ENCODE measurements at places on chromosomes 13 and 19. TPM values are rescaled to one million over a fixed set of nuclear protein-coding genes. Genes with fewer than 3 reads are reported as not detected.

GRCh38 chr19:33641261-33641660 lies 19.5 kb downstream of the CHST8 start:
- H3K27ac ChIP-seq: no peak overlapping the region
- no peaks in the 10 kb centered on the region for H3K36me3 ChIP-seq
- H3K4me3 ChIP-seq: no peak overlapping the region
- no peaks in the 10 kb centered on the region for H3K27me3 ChIP-seq

DNA sequence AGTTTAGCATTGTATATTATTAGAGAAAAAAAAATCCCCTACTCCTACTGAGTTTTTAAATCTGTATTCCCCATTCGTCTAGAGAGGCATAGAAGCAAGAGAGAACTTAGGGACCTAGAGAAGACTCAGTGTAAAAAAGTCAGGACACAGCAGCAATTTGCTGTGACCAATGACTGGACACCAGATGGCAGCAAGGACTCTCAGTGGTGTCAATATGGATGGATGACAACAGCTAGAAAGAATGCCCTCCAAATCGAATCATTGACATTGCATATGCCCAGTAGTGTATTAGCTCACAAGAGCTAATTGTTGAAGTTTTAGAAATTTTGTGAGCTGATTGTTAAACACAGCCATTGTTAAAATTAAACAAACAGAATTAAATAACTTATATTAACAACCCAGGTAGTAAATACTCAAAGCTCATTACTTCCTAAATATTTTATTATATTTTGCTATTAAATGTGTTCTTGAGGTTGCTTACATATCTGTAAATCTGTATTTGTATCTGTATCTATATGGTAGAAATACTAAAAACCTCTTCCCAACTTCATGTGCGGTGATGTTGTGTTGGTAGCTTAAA lies 43.9 kb downstream of the SIAH3 start:
- no peaks in the 10 kb centered on the region for H3K36me3 ChIP-seq
- no peak overlapping the region for H3K4me3 ChIP-seq
- H3K27me3 ChIP-seq: no peaks in the 10 kb centered on the region

The GNG7 gene
- total RNA-seq: 1.1 TPM

DNA sequence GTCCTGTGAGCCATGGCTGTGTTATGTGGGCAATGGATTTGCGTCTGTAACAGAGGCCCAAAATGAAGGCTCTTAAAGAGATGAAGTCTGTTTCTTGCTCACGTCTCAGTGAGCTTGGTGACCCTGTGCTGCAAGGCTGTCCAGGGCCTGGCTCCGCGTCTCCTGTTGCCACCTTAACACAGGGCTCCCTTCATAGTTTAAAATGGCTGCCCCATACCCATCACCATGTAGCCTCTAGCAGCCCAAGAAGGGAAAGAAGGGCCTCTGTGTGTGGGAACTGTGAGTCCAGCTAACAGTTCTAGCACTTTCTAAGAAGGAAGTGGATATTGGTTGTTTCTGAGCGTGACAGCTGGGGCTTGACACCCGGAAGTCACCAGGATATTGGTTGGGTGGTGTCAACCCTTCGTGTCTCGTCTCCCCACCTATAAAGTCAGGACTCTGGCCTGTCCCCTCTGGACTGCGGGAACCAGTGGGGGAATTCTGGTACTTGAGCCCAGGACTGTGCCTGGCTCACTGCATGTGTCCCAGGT lies 20.9 kb downstream of the TMED1 start:
- no peak for DNase-seq
- no peak overlapping the region for H3K27ac ChIP-seq
- H3K4me1 ChIP-seq: no peaks in the 10 kb centered on the region
- no peak overlapping the region for H3K4me3 ChIP-seq
- no peaks in the 10 kb centered on the region for H3K27me3 ChIP-seq

DNA sequence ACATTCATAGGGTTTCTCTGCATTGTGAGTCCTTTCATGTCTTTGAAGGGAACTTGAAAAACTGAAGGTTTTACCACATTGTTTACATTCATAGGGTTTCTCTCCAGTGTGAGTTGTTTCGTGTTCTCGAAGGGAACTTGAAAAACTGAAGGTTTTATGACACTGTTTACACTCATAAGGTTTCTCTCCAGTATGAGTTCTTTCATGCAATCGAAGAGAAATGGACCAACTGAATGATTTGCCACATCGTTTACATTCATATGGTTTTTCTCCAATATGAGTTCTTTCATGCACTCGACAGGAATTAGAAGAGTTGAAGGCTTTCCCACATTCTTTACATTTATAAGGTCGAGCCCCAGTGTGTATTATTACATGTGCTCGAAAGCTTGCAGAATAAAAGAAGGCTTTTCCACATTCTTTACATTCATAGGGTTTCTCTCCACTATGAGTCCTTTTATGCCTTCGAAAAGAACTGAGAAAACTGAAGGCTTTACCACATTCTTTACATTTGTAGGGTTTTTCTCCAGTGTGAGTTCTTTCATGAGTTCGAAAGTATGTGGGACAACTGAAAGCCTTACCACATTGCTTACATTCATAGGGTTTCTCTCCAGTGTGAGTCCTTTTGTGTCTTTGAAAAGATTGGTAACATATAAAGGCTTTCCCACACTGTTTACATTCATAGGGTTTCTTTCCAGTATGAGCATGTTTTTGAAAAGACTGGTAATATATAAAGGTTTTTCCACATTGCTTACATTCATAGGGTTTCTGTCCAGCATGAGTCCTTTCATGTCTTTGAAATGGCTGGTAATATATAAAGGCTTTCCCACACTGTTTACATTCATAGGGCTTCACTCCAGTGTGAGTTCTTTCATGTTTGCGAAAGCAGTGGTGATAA lies 20.7 kb downstream of the ZNF14 start:
- H3K4me1 ChIP-seq: no peaks in the 10 kb centered on the region
- no peak overlapping the region for H3K27ac ChIP-seq
- no peaks in the 10 kb centered on the region for H3K27me3 ChIP-seq
- peaks cover 11% of the 10 kb centered on the region for H3K36me3 ChIP-seq
- no peak overlapping the region for H3K4me3 ChIP-seq
